Right renal cortex interstitium (tissue), 3 donors: ENCODE measurements at places on chromosomes 12 and 14. TPM values are rescaled to one million over a fixed set of nuclear protein-coding genes. Genes with fewer than 3 reads are reported as not detected.

Gene RPS6KL1
- 1.6 TPM for polyA plus RNA-seq

Gene PCED1B
- polyA plus RNA-seq, result 3.4 TPM

Gene CAPRIN2
- 33.7 TPM for polyA plus RNA-seq

- DNase-seq, result no peak
Observed at GRCh38 chr14:21987937-21988336, 314.3 kb upstream of the OR4E1 start.

GRCh38 chr12:107775093-107775721 lies 703 bp downstream of the ASCL4 start:
- DNase-seq, result no peak

- no peak for DNase-seq
Observed at GRCh38 chr14:30185832-30186231, 258.2 kb upstream of the PRKD1 start.

GRCh38 chr12:42638011-42638410 lies 48.5 kb upstream of the PRICKLE1 start:
- no peak for DNase-seq

DNA sequence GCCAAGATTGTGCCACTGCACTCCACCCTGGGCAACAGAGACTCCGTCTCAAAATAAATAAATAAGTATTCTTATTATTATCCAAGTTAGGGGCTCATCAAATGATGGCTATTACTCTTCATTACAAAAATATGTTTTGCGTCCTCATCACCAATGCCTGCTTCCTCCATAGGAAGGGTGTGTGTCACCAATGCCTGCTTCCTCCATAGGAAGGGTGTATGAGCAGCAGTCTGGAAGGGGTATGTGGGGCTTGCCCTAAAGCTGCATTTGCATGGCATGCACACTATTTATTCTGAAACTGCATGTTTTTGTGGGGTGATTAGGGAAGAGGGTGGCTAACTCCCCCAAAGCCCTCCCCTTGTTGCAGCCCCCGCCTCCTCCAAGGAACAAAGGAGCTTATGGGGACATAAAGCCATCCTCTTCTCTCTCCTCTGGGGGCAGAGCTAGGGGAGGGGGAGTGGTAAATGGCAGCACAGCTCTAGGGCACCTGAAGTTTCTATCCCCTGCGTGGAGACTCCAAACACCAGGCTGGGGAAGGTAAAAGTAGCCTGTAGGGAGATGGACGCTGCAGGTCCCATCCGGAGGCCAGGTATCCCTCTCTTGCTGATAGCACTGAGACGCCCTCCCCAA lies 1.3 kb downstream of the CAMKK2 start:
- DNase-seq, result no peak

DNA sequence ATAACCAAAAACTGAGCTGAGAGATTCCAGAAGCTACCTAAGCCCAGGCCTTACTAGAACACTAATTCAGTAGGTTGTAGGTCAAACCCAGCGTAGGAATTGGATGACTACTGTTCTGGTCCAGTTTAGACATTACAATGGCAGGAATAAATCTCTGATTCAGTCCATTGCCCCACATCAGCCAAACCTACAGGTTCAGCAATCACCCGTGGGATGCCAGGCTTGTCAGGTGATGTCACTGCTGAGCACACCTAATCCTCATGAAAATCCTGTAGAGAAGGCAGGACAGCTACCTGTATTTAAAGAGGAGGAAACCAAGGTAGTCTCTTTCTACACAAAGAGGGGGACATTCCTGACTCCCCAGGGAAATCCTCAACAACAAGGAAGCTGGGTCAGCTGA lies 63.7 kb downstream of the RFX4 start:
- no peak for DNase-seq

GRCh38 chr14:24195186-24196070 lies at the start of gene TM9SF1:
TM9SF1 (minus strand) TSS chr14:24195441; CDS start chr14:24195019, 422 bp downstream.
- no peak for DNase-seq

- no peak for DNase-seq
Observed at GRCh38 chr12:99852666-99853065, 132.1 kb downstream of the ANKS1B start.
